ENCODE measurements at places on chromosomes 1 and 21.

DNA sequence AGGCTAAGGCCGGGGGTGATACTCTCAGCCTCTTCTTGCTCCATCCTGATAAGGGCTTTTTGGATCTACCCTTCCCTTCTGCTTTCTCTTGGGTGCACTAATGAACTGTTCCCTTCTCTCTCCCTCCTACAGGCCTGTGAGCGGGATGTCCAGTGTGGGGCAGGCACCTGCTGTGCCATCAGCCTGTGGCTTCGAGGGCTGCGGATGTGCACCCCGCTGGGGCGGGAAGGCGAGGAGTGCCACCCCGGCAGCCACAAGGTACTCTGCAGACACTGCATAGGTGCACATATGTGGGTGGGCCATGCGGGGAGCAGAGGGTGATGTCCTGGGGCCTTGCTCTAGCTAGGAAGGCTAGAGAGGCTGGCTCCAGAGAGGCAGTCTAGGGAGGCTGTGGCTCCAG lies 2.9 kb downstream of the PROK1 start:
- H3K4me3 ChIP-seq, result no peak overlapping the region
- no peaks in the 10 kb centered on the region for H3K36me3 ChIP-seq
- no peaks in the 10 kb centered on the region for H3K4me1 ChIP-seq
- H3K27me3 ChIP-seq, result no peaks in the 10 kb centered on the region

GRCh38 chr1:183106746-183107145 lies 79.3 kb upstream of the LAMC2 start:
- H3K4me1 ChIP-seq, result peaks cover 26% of the 10 kb centered on the region
- DNase-seq, result no peak
- no peaks in the 10 kb centered on the region for H3K27me3 ChIP-seq
- H3K27ac ChIP-seq, result peak overlapping the region; percentile 34
- H3K4me3 ChIP-seq, result no peak overlapping the region

DNA sequence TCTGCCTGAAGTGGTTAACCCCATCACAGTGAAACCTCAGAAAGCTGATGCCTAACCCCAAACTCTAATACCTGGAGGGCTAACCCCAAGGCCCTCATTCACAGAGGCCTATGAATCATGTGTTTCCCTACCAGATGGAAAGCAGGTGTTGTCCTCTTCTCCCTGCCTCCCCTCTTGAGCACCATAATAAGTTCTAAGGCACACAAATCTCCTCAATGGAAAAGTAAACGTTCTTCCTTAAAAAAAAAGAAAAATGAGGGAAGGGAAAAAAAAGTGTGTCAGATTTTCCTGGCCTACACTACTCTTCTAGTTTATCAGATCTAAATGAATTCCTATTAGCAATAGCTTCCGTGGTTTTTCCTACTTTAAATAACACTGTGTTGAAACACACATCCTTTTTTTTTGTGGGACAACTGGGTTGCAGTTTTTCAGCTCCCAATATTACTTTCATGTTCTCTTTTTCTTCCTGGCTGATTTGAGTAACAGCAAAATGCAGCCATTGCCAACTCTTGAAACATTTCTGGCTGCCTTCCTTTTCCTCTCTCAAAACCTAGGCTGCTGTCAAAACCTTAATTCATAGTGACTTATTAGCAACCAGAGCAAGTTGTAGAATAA lies 43.2 kb downstream of the SLC44A3 start:
- H3K27ac ChIP-seq, result peak overlapping the region; percentile 94
- H3K4me1 ChIP-seq, result peaks cover 57% of the 10 kb centered on the region
- H3K27me3 ChIP-seq, result no peaks in the 10 kb centered on the region
- DNase-seq, result peak; percentile 72
- H3K36me3 ChIP-seq, result no peaks in the 10 kb centered on the region

DNA sequence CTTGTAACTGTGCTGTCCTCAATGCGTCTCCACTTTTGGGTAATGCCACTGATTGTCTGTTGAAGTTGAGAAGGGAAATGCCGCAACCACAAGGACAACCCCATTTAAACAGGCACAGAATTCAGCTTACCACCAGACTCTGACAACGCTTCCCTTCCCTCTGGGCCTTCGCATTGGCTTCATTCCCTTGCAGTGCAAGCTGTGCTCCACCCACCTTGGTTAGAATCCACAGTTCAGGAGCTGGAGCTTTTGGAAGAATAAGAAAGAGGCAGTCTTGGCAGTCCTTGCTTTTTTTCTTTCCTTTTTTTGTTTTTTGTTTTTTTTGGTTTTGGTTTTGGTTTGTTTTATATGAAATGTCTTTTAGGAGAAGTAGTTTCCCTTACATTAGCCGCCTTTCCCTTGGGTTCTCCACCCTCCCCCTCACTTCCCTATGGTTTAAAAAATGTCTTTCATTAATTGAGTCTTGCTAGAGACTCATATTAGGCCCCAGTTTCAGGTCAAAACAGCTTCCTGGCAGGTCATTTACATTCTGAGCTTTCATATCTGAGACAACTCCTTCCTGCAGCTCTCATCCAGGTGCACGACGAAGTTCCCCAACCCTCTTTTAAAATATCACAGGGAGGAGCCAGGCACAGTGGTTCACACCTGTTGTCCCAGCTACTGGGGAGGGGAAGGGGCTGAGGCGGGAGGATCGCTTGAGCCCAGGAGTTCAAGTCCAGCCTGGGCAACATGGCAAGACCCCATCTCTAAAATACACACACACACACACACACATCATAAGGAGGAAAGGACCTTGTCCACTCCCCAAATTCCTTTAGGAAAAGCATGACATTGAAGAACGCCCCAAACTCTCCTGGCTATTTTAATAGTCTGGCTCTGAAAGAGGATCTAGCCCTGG lies 20.7 kb upstream of the LAX1 start:
- peaks cover 6% of the 10 kb centered on the region for H3K4me1 ChIP-seq
- H3K36me3 ChIP-seq, result peaks cover 12% of the 10 kb centered on the region
- H3K4me3 ChIP-seq, result no peak overlapping the region
- H3K27ac ChIP-seq, result peak overlapping the region; percentile 72

- no peak overlapping the region for H3K27ac ChIP-seq
- no peaks in the 10 kb centered on the region for H3K27me3 ChIP-seq
- no peaks in the 10 kb centered on the region for H3K36me3 ChIP-seq
- DNase-seq, result no peak
Measured at GRCh38 chr1:240285540-240285939, 193.9 kb downstream of the FMN2 start.

GRCh38 chr1:150383631-150384324 lies 19.8 kb downstream of the RPRD2 start:
- H3K36me3 ChIP-seq, result peaks cover 4% of the 10 kb centered on the region
- DNase-seq, result no peak
- no peak overlapping the region for H3K27ac ChIP-seq
- H3K4me1 ChIP-seq, result peaks cover 3% of the 10 kb centered on the region
- H3K4me3 ChIP-seq, result no peak overlapping the region

GRCh38 chr1:32496127-32496526 lies 31.3 kb downstream of the ZBTB8B start:
- no peaks in the 10 kb centered on the region for H3K36me3 ChIP-seq
- no peaks in the 10 kb centered on the region for H3K27me3 ChIP-seq
- H3K4me3 ChIP-seq, result peak overlapping the region; percentile 19
- DNase-seq, result no peak
- no peak overlapping the region for H3K27ac ChIP-seq

- H3K36me3 ChIP-seq, result no peaks in the 10 kb centered on the region
- no peak overlapping the region for H3K27ac ChIP-seq
- no peak for DNase-seq
- no peaks in the 10 kb centered on the region for H3K27me3 ChIP-seq
- no peak overlapping the region for H3K4me3 ChIP-seq
Measured at GRCh38 chr1:245609354-245610150, 454.8 kb downstream of the KIF26B start.

DNA sequence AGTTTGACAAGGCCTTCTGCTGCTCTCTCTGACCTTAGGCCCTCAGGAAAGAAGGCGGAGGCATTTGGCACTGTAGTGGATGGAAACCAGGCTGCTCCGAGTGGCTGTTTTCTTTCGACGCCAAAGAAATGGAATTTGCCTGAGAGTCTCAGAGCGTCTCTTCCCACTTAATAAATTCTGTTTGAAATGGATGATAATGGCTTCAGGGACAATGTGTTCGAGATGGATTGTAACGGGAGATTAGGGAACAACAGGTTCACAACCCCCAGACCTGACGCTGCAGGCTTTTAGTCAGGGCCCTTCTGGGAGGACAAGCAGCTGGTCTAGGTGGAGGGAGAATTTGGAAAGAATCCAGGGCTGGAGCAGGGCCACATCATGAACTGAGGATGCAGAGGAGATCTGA lies 58.6 kb downstream of the TLR5 start:
- peaks cover 4% of the 10 kb centered on the region for H3K4me1 ChIP-seq
- no peaks in the 10 kb centered on the region for H3K27me3 ChIP-seq

- H3K4me3 ChIP-seq, result no peak overlapping the region
- no peaks in the 10 kb centered on the region for H3K27me3 ChIP-seq
- no peaks in the 10 kb centered on the region for H3K36me3 ChIP-seq
- no peak for DNase-seq
- H3K27ac ChIP-seq, result no peak overlapping the region
- no peaks in the 10 kb centered on the region for H3K4me1 ChIP-seq
Measured at GRCh38 chr1:232600424-232601258, 29.3 kb downstream of the SIPA1L2 start.

DNA sequence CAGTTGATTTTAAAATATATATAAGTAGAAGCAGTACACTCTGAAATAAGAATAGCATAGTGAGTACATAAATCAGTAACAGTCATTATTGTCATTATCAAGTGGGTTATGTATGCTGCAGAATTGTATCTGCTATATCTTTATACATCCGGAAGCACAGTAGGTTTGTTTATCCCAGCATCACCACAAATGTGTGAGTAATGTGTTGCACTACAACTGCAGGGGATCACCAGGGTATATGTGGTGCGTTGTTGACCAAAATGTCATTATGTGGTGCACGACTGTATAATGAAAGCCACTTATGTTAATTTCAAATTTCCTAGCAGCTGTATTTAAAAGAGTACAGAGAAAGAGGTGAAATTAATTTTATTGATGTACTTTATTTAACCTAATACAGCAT lies 87.7 kb upstream of the GADD45A start:
- H3K27ac ChIP-seq, result no peak overlapping the region
- DNase-seq, result no peak
- H3K4me1 ChIP-seq, result no peaks in the 10 kb centered on the region
- H3K27me3 ChIP-seq, result no peaks in the 10 kb centered on the region

DNA sequence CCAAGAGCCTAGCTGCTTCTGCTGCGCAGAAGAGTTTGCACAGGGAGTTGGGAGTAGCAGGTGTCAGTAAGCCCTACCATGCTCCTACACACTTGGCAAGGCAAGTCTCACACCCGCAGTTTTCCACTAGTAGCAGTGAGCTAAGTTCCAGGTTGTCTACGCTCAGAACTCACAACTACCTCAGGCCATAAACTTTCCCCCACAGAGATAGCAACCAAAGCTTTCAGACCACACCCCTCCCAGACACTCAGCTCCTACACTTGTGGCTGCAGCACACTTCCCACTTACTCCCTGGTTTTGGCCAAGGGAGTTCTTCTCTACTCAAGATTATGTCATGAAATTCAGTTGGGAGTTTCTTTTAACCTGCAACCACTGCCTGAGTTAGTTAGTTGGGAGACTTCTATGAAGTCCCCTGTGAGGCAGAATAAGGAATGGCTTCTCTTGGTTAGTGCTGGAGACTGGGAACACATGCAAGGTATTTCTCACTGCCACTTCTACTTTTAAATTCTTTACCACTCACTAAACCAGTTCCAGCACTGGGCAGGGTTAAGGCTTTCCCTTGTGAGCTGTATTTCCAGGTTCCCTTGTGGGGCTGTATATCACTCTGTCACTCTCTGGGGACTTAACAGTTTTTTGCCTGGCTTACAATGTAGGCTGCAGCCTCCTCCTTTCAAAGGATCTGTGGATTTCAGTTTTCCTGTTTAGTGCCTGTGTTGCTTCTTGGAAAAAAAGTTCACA lies 18.3 kb upstream of the MAB21L3 start:
- no peaks in the 10 kb centered on the region for H3K36me3 ChIP-seq
- no peaks in the 10 kb centered on the region for H3K27me3 ChIP-seq
- DNase-seq, result no peak
- H3K27ac ChIP-seq, result no peak overlapping the region

GRCh38 chr1:206579747-206580437 lies 32.4 kb downstream of the EIF2D start:
- H3K4me1 ChIP-seq, result peaks cover 5% of the 10 kb centered on the region
- H3K27me3 ChIP-seq, result no peaks in the 10 kb centered on the region
- no peaks in the 10 kb centered on the region for H3K36me3 ChIP-seq
- no peak overlapping the region for H3K4me3 ChIP-seq

DNA sequence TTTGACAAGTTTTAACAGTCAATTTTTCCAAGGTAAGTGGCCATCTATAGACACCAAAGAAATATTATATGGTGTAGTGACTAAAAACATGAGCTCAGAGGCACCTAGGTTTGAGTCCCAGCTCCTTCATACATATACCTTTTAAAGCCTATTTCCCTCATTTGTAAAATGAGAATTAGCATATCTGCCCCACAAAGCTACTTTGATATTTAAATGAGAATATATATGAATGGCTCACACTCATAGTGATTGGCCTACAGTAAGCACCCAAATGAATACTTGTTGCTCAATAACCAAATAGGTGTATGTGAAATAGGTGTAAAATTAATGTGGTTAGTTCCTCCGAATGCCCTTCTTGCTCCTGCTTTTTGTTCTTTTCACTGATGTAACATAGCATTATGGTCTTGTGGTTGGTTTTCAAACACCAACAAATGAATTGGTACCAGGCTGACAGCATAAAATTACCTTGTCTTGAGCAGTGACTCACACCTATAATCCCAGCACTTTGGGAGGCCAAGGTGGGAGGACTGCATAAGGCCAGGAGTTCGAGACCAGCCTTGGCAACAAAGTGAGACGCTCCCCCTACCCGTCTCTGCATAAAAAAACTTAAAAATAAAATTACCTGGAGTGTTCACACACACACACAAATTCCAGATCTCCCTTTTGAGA lies 25.3 kb downstream of the CNIH4 start:
- no peak overlapping the region for H3K27ac ChIP-seq
- H3K36me3 ChIP-seq, result peaks cover 17% of the 10 kb centered on the region
- peaks cover 6% of the 10 kb centered on the region for H3K4me1 ChIP-seq
- H3K4me3 ChIP-seq, result no peak overlapping the region
- DNase-seq, result no peak
- no peaks in the 10 kb centered on the region for H3K27me3 ChIP-seq

DNA sequence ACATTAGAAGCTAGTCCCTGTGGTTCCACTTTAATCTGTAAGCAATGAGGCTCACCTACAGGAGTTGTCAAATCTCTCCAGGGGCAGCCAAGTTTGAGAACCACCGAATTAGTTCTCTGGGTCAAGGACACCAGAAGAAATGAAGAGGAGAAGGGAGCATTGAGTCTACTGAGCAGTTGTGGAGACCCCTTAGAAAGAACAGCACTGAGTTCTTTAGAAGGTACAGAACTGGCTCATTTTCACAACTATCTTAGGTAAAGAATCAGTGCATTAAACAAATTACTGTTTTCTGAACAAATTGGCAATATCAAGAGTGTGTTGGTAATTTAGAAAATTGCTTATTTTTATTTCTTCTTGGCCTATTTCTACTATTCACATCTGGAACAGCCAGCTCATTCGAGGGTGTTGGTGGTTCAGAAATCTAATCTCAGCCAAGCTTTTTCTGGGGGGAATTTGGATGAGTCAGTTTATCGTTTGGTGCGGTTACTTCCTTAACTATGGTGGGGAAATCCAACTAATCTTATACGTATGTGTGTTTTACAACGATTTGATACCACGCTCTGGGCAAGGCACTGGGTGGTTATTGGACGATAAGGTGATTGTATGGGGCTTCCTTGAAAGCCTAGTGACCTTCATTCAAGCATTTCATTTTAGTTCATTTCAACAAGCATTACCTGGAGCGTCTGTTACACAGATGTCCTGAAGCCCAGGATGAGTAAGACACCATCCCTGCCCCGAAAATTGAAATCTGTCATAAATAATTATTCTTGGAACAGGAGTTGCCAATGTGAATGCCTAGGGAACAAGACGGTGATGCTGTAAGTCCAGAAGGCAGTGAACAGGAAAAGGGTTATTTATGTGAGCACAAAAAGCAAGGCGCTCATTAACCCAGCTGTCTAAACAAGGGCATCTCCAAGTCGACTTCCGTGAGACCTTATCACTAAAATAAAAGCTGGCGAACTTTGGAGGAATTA lies 52.0 kb upstream of the TMPRSS2 start:
- no peak for DNase-seq
- H3K27ac ChIP-seq, result no peak overlapping the region
- no peak overlapping the region for H3K4me3 ChIP-seq

Measured in ascending aorta (tissue), 2 donors.